ENCODE measurements at places on chromosomes 7 and 10.
A peak's percentile ranks its signal among the peaks of the same experiment; 100 is the strongest.

DNA sequence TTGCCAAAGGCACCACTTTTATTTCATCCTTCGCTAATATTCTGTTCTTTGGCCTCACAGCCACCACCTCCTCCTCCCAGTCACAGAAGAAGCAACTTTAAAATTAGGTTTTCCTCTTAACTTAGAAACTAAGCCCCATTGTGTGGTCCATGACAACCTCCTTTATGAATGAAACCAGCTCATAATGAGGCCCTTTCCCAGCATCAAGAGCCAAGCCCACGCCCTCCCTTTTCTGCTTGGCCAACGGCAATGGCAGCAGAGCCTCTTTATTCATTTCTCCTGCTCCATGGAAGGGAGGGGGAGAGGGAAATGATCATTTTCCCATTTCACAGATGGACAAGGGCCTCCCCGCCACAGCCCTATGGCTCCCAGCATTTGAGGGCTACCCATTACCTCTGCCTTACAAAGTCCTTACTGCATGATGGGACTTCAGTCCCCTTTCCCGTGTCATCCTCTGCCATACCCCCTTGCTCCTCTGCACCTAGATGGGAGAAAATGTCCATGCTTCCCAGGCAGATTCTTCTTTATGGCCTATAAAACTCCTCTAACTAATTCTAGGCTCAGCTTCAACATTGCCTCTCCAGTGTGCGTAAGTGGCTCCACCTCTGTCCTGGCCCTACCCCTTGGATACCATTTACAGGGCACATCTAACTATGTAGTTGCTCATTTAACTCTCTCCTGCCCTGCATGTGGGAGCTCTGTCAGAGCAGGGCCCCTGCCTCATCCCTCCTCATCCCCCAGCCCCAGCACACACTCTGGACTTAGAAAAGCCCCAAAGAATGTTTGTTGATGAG is 475.5 kb downstream of the RPS24 start:
- DNase-seq: no peak

DNA sequence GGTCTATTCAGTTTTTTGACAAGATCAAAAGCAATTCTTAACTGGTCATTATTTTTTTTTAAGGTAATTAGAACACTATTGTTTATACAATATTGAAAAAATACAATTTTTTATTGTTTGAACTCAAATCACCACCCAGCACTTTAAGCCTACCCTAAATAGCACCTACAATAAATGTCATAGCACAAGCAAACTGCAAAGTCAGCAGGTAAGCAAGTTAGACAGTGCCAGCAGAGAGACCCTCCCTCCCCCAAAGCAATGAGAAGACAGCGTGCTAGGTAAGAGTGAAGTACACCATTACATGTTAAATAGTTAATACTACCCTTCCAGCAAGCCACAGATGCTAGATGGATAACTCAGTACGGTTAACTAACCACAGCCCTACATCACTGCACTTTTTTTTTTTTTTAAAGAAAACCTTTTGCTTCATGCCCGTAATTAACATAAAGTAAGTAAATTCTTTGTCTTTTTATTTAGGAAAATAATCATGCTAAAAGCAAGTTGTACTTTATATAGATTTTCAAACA is 120.0 kb downstream of the UBE2H start:
- DNase-seq: no peak

- DNase-seq: no peak
These were observed 45.8 kb downstream of the MKX start for GRCh38 chr10:27699776-27700175.

- DNase-seq: no peak
These were observed 1030.0 kb downstream of the SORCS1 start for GRCh38 chr10:106134326-106135000.

DNA sequence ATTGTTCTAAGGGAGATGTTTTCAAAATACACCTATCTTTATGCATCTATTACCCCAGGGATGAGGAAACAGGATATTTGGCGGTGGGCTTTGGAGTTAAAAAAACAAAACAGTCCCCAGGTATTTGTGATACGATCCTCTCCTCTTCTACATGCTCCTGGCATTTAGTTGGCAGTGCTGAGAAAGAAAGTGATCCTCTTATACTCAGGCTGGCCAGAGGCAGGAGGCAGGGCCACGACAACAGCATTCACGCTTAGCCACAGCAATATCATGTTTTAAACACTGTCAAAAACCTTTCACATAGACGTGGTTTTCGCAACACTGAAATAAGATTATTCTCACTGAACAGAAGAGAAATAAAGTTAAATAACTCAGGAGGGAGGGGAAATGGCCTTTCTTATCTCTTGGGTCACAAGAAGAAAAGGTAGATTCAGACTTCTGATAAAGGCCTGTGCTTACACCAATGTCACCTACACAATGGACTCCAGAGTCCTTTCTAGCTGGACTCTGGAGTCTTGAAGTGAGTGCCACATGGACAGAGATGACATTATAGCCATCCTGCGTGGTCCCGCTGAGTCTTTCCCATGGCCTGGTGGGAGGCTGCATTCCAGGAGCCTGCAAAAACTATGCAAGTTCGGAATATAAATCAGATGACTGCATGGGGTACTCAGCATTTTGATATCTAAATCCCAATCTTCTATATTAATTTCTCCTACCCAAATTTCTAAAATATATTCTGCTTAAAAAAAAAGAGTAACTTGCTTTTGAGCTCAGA is 88.7 kb downstream of the PIP4K2A start:
- DNase-seq: no peak

- DNase-seq: no peak
These were observed 7.5 kb upstream of the DNAJC1 start for GRCh38 chr10:22010973-22011408.

- no peak for DNase-seq
These were observed 344.6 kb upstream of the SHH start for GRCh38 chr7:156156734-156157408.

- no peak for DNase-seq
These were observed 7.6 kb upstream of the GIMAP8 start for GRCh38 chr7:150442811-150443210.

DNA sequence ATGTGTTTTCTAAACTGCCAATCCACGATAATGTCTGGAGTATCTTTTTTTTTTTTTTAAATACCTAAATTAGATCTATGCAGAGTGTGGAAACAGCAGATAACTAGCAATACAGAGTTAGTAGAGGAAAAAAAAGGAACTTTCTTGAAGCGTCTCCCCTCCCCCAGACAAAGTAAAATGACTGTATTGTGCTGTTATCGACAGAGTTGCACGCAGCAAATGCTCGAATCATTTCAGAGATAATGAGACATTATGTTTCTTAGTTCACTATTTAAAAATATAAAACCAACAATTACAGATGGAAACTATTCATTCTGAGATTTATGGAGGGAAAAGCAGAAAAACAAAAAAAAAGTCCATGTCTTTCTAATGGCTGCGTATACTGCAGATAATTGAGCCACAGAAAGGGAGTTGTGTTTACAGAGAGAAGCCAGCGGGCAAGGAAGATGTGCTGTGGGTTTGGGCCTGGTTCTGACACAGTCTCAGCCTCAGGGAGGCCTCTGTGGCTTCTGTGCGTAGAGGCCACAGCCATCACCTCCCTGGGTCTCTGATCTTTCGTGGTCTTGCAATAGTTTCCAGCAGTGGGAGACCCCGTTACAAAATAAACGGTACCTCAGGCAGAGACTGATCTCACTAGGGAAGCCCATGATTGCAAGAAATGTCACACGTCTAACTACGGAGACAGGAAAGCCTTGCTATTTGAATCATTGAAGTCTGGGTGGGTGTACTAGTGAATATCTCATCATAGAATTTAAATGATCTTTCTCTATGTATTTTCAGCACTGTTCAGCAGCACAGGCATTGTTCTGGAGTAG is 19.1 kb upstream of the KLF6 start:
- peak; percentile 19 for DNase-seq

- DNase-seq: no peak
These were observed 14.2 kb downstream of the ZNF92 start for GRCh38 chr7:65387891-65388290.

GRCh38 chr7:41517771-41518170 is 185.1 kb downstream of the INHBA start:
- DNase-seq: no peak

DNA sequence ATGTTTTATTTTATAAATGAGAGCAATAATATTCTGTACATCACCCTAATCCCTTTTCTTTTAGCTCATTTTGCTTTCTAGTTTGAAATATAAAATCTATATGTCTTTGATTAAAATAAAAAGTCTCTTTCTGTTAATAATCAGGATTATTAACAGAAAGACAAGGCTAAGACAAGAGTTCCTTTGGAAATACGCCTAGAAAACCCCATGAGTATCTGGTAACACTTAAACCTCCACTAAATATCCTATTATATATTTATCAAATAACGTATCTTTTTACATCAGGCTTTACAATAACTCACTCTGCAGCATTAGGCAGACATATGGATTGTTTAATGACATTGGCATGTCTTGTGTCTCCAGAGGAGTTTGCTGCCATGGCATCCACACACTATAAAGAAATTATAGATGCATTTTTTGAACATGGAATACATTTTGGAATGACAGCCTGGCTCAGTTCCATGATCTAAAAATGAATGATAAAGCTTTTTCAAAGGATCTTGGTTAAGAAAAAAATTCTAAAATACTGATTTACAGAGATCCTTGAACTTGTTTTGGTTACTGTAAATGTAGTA is 98.7 kb downstream of the TMEM26 start:
- DNase-seq: no peak

DNA sequence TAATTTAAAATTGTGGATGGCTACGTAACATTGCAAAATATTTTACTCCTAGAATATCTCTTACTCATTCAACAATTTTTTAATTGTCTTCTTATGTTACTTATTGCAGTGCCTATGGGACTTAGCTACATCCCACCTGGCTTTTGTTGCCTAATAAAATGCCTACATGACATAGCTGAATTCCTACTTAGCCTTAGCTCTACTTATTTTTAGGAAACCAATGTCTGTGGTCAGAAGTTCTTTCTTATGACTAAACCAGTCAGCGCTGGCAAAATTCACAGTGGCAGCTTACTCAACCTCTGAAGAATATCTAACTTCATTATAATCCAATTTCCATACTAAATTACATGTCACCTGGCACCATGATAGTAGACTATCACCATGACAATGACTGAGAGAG is 1612.4 kb upstream of the LRRTM3 start:
- no peak for DNase-seq

- DNase-seq: no peak
These were observed 162.5 kb downstream of the MAGI2 start for GRCh38 chr7:79290841-79291497.

DNA sequence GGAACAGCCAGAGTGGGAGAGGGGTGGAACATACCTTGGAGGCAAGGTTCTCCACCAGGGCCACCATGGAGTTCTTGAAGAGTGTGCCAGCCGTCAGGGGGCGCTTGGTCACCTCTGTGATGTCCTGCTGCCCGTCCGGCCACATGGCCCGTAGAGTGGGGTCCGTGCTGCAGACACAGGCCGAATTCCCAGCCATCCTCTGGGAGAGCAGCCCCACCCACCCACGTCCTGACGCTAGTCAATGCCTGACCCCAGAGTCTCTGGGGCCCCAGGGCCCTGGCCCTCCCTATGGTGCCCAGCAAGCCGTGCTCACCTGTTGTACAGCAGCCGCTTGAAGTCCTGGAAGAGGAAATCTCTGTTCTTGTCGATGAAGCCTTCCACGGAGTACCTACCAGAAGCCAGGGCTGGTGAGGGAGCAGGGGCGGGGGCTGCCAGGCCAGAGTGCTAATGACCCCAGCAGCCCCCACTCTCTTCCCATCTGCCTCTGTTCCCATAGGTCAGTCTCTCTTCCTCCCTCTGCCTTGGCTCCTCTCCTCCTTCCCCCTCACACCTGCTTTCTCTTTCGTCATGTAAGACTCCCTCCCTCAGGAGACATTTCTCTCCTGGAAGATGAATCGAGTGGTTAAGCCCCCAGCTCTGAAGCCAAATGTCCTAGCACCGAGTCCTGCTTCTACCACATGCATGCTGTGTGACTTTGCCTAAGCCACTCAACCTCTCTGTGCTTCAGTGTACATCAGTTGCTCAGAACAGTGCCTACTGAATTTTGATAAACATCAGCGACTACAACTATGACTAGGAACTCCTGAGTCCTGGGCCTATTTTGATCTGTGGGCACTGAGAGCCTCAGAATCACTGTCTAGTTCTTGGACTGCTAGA is 11.0 kb downstream of the MYO1G start:
- no peak for DNase-seq

DNA sequence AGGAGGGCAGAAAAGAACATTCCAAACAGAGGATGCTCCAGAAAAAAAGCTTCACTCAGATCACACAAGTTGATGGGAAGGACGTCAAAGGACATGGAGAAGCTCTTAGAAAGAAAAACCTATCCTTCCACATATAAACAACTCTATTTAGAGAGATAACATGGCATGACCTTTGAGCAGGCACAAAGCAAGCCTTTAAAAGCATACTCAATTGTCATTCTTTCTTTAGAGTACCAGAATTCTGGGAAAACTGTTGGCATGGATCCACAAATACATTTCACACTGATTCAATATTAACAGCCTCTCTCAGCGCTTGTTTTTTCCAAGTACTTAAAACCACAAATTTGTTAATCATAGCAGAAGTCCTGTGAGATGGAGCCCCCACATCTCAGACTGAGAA is 7.3 kb upstream of the ABLIM1 start:
- no peak for DNase-seq

All from GF-D8 (cell line).